ENCODE measurements at places on chromosomes 4 and X.

- DNase-seq, result no peak
Observed at GRCh38 chr4:8732092-8732491, 139.5 kb downstream of the CPZ start.

- DNase-seq, result no peak
Observed at GRCh38 chr4:143403553-143403820, 66.8 kb downstream of the GAB1 start.

- DNase-seq, result no peak
Observed at GRCh38 chr4:41540687-41541086, 2.7 kb downstream of the LIMCH1 start.

GRCh38 chrX:39492497-39493162 is 605.1 kb downstream of the BCOR start:
- DNase-seq, result no peak

GRCh38 chrX:70033348-70034051 is 16.2 kb downstream of the AWAT2 start:
- peak; percentile 23 for DNase-seq

DNA sequence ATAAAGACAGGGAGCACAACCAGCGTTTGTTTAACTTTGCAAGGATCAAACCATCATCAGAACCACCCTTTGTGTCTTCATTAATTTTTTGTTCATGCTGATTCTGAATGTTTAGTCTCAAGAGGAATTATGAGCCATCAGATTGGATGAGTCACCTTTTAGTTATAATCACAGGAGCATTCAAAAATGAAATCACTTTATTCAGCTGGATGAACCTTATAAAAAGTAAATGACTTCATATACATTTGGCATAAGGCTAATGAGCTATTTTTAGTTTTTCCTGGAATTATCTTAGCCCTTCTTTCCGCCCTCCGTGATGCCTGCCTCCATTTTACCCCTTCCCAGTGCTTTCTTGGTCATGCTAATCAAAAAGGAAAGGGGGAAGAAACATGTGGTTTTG is 103.6 kb downstream of the SORBS2 start:
- DNase-seq, result no peak

DNA sequence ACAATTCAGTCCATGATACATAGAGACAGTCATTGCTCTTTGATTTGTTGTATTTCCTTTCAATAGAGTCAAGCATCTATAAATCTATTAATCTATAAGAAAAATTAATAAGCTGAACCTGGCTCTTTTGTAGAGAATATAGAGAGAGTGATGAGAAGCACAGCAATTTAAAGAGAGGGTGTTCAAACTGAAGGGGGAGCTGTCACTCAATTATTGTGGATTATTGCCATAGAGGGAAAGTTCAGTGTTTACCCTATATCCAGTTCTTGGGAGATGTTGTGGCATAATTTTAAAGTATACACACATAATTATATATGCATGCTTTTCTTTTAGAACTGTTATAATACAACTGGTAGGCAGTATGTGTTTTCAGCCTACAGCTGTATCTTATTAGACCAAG is 1469.0 kb upstream of the PABPC4L start:
- no peak for DNase-seq

DNA sequence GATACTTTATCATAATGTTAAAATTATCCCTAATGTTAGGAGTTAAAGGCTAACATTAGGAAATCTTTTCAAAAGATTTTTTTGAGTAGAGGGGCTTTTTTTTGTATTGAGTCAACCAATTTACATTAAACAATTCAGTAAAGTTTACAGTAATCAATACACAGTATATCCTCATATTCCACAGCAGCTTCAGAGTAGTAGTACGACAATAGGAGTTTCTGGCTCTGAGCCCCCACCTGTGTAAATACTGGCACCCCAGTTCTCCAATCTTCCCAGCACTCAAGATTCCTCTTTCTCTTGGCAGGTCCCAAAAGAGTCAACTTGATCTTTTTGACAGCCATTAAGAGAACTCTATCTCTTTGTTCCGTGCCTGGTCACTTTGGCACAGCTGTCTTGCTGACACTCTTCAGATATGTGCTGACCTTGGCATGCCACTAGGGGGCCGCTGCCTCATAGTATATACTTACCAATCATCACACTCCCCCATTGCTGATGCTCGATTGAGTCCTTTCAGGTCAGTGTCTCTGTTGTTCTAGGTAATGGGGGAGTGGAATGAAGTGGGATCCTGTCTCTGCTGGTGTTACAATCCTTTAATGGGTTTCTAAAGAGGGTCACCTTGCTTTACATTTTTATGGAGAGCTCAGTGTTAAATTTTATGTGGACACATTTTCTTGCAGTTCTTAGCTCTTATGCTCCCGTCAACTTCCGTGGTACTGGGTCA is 19.5 kb upstream of the CCNI start:
- peak; percentile 49 for DNase-seq

- DNase-seq, result no peak
Observed at GRCh38 chrX:154488336-154489075, 1.9 kb downstream of the SLC10A3 start.

- no peak for DNase-seq
Observed at GRCh38 chrX:24789047-24789446, 95.3 kb downstream of the POLA1 start.

- no peak for DNase-seq
Observed at GRCh38 chr4:106172861-106173260, 143.1 kb downstream of the TBCK start.
